ENCODE measurements at places on chromosomes 6 and 20. TPM values are rescaled to one million over a fixed set of nuclear protein-coding genes. Genes with fewer than 3 reads are reported as not detected.

DNA sequence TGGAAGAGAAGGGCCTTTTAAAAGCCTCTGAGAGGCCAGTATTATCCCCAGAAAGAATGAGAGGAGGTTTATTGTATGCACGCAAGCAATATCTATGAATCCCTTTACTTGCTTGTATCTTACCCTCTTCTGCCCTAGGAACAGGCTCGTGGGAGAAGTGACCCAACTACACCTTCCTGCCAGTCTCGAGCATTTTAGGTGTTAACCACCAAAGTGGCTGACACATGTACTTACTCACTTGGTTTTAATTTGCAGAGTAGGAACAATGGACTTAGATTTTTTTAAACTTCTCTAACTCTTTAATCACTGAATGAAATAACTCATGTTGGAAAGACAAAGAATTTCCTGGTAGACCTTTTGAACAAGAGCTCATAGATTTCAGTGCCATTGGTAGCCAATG lies 296.9 kb downstream of the PLCB1 start:
- H3K27ac ChIP-seq: no peak overlapping the region
- peak; percentile 10 for DNase-seq
- H3K36me3 ChIP-seq: no peaks in the 10 kb centered on the region
- H3K27me3 ChIP-seq: no peaks in the 10 kb centered on the region

The OR2H1 gene
- total RNA-seq: not detected

The SIRPB1 gene
- 2.0 TPM for total RNA-seq

- H3K4me1 ChIP-seq: no peaks in the 10 kb centered on the region
- no peaks in the 10 kb centered on the region for H3K36me3 ChIP-seq
- H3K4me3 ChIP-seq: no peak overlapping the region
Measured at GRCh38 chr6:147712841-147713240, 204.4 kb downstream of the SAMD5 start.

- no peak overlapping the region for H3K4me3 ChIP-seq
- no peak for DNase-seq
- peaks cover 10% of the 10 kb centered on the region for H3K27me3 ChIP-seq
- H3K36me3 ChIP-seq: no peaks in the 10 kb centered on the region
- H3K4me1 ChIP-seq: no peaks in the 10 kb centered on the region
Measured at GRCh38 chr6:3707024-3707423, 44.5 kb downstream of the PXDC1 start.

DNA sequence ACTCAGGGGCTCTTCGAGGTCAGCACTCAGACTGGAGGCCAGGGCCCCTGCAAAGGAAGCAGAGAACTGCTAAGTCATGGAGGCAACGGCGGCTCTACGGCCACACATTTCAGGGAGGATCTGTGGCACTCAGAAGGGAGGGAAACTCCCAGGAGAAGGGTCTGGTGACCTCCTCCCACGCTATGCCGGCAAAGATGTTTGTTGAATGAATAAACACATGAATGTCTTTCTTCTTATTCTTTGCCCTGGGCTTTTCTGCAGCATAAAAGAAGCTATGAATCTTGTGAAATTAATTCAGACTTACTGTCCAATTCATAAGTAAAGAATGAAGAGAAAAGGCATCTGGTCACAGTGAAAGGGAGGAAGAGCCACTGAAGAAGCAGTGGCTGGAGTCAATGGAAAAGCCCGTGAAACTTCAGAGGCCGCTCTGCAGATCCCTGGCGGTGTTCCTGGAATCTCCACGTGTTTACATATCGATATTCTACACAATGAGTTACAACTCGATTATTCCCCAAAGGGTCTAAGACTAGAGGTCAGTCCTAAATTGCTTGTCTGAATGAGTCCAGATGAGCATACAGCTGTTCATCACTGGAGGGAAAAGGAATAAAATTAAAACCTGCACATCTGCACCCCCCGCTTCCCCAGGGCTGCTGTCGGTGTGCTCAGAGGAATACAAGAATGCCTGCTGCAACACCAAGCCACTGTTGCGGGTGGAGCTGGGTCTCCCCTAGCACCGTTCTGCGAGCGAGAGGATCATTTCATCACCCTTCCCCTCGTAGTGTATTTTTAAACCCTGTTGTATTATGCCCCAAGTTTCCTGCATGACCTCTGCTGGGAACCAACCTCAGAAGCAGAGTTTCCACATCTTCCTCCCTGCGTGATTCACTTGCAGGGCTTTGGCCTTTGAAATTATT lies 25.6 kb downstream of the INSM1 start:
- no peak overlapping the region for H3K27ac ChIP-seq
- H3K36me3 ChIP-seq: peaks cover 3% of the 10 kb centered on the region
- no peaks in the 10 kb centered on the region for H3K27me3 ChIP-seq

- H3K27ac ChIP-seq: no peak overlapping the region
- no peaks in the 10 kb centered on the region for H3K27me3 ChIP-seq
- H3K4me1 ChIP-seq: peaks cover 8% of the 10 kb centered on the region
- DNase-seq: no peak
Measured at GRCh38 chr20:44081476-44081875, 105.5 kb downstream of the JPH2 start.

The ID1 gene
- total RNA-seq: 0.90 TPM

The NNAT gene
- total RNA-seq: 0.48 TPM

DNA sequence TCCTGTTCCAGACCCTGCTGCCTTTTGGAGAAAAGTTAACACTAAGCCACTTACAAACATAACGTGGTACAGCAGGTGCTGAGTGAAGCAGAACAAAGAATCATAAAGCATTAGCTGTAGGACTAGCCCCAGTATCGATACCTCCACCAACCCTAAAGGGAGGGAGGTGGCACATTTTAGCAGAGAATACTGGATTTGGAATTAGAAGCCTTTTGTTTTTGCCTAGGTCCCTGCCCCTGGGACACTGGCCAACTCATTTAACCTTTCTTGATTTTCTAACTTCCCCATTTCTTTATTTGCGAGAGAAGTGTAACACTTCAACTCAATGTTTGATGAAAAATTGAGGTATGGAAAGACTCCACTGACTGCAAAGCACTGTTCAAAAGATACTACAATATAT lies 93.5 kb downstream of the B3GAT2 start:
- H3K27ac ChIP-seq: no peak overlapping the region
- no peaks in the 10 kb centered on the region for H3K27me3 ChIP-seq
- H3K4me3 ChIP-seq: no peak overlapping the region

GRCh38 chr6:135871878-135872277 lies 20.4 kb downstream of the PDE7B start:
- no peak for DNase-seq
- H3K36me3 ChIP-seq: no peaks in the 10 kb centered on the region
- H3K4me3 ChIP-seq: no peak overlapping the region
- no peaks in the 10 kb centered on the region for H3K27me3 ChIP-seq
- H3K4me1 ChIP-seq: peaks cover 5% of the 10 kb centered on the region
- no peak overlapping the region for H3K27ac ChIP-seq

The ADGRF5 gene
- not detected for total RNA-seq

GRCh38 chr6:37354526-37355384 lies 972 bp downstream of the RNF8 start:
- no peak overlapping the region for H3K27ac ChIP-seq
- peak; percentile 47 for DNase-seq
- peaks cover 20% of the 10 kb centered on the region for H3K4me1 ChIP-seq
- peaks cover 2% of the 10 kb centered on the region for H3K36me3 ChIP-seq
- peak overlapping the region; percentile 91 for H3K4me3 ChIP-seq

DNA sequence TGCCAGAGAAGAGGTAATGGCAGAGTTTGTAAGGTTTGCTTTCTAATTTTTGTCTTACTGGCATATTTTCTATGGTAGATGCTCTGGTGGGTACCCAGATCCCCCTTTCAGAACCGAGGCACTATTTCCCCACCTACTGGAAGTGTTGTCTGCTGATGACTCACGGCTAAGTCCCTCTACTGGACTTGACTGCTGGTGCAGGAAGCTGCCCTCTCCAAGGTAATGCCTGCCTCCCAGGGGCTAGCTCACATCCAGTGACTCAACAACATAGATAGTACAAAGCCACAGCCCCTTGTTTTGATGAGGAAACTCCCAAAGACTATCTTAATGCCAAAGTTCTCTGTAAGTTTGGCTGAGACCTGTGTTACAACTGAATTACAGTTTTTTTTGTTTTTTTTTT lies 285.4 kb upstream of the FLRT3 start:
- H3K36me3 ChIP-seq: no peaks in the 10 kb centered on the region
- no peak overlapping the region for H3K27ac ChIP-seq
- no peak for DNase-seq
- H3K4me1 ChIP-seq: no peaks in the 10 kb centered on the region
- H3K27me3 ChIP-seq: no peaks in the 10 kb centered on the region
- H3K4me3 ChIP-seq: no peak overlapping the region

- H3K27ac ChIP-seq: no peak overlapping the region
- H3K4me1 ChIP-seq: peaks cover 6% of the 10 kb centered on the region
- peaks cover under 1% of the 10 kb centered on the region for H3K27me3 ChIP-seq
- no peak for DNase-seq
- H3K4me3 ChIP-seq: no peak overlapping the region
Measured at GRCh38 chr6:135506270-135506997, 8.9 kb upstream of the AHI1 start.

GRCh38 chr20:32702706-32703425 lies 29.1 kb upstream of the C20orf203 start:
- H3K27me3 ChIP-seq: no peaks in the 10 kb centered on the region
- H3K4me1 ChIP-seq: peaks cover 2% of the 10 kb centered on the region
- H3K36me3 ChIP-seq: peaks cover 27% of the 10 kb centered on the region

GRCh38 chr6:141261672-141262060 lies 871.1 kb upstream of the GJE1 start:
- H3K27me3 ChIP-seq: no peaks in the 10 kb centered on the region
- no peak overlapping the region for H3K27ac ChIP-seq
- DNase-seq: no peak
- no peaks in the 10 kb centered on the region for H3K36me3 ChIP-seq

The BPIFB1 gene
- not detected for total RNA-seq

The PGC gene
- not detected for total RNA-seq

Data from activated CD4-positive, alpha-beta memory T cell treated with anti-CD3 and anti-CD28 coated beads for 36 hours (primary cell).